ENCODE measurements at places on chromosomes 1 and 21.
A peak's percentile ranks its signal among the peaks of the same experiment; 100 is the strongest.

DNA sequence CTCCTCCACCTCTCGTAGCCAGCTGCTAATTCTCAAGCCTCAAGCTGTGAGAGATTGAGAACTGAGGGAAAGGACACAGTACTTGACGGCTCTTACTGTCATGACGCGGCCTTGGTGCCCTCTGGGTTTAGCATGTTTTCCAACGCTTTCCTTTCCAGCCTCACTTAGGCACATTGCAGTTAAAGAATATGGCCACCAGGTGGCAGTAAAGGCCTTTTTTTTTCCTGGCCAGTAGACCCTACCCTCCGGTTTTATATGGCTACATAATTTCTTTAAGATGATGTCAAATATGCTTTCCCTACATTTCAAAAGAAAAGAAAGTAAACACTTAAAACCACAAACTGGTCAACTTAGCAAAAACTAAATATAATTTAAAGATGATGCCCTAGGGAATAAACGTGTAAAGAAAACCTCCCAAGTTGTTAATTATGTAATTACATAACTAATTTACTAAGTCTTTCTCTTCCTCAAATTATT lies 56.8 kb upstream of the PRDX6 start:
- DNase-seq = peak; percentile 82

DNA sequence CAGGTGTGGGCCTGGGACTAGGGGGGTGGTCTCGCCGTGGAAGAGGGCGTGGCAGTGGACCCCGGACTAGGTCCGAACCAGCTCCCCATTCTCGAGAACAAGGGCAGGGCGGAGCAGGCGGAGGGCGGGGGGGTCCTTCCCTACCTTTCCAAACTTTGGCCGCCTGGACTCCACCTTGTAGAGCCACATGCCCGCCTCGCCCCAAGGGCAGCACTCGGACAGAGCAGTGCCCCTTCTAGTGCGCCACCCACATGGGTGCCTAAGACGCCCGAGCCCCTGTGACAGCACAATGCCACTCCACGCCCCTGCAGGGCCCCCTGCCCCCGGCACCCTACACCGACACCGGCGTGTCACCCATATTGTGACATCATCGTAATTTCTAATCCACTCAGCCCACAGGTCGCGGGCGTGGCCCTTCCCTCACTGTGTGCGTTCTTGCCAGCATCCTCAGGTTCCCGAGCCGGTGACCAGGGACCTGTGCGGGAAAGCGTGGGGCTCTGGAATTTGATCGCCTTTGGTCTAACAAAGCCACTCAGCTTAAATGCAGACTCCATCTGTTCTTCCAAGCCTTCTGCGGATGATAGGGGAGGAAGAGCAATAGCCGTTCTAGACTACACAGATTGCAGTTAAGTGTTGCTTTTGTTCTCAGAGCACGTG lies 553 bp upstream of the STMN1 start:
- peak; percentile 70 for DNase-seq

GRCh38 chr1:156582388-156583017 lies 3.0 kb downstream of the TTC24 start:
- DNase-seq = no peak

DNA sequence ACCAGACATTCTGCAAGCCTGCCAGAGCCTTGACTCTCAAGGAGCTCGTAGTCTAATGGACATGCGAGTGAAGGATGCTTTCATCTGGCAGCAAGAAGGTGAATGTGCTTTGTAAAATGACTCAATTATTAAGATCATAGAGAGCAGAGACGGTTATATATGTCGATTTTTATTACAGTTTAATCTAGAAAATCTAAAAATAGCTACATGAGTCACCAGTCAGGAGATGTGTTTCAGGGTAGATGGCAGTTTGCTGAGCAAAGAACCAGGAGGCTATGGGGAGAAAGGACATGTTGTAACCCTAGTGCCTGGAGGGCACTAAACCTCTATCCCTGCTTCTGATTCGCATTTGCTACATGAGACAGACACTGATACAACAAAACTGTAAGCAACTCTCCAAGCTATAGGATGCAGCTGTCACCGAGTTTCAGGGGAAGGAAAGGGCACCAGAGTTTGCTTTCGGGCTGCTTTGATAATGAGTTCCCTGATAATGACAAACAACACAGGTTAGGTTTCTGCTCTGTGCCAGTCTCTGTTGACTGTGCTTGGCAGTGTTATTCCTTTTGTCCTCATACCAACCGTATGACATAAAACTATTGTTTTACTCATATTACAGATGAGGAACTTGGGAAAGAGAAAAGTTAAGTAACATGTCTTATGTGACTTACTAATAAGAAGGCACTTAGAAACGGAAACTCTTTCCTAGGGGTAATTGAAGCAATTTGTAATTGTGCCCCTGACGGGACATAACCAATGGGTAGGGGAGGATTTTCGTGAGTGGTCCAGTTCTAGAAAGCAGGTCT lies 43.2 kb downstream of the C1orf198 start:
- DNase-seq = peak; percentile 61

- peak; percentile 75 for DNase-seq
Measured at GRCh38 chr1:84724128-84724860, 34.0 kb upstream of the SSX2IP start.

GRCh38 chr1:230141021-230141648 lies 74.1 kb downstream of the GALNT2 start:
- DNase-seq = no peak

DNA sequence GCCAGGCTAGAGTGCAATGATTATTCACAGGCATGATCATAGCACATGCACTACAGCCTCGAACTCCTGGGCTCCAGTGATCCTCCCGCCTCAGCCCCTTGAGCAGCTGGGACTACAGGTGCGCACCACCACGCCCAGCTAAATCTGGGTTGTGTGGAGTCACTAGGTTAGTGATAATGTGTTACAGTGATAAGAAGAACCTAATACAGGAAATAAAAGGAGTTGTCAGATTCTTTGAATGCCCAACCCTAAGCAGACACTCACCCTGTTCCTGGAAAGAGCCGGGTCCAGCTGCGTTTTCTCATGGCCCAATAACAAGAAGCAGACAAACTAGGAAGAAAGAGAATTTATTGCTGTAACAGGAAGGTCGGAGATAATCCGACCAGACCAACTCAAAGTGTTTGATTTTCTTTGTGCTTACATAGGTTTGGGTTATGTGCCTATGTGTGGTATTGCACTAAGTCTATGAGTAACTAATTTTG lies 8.8 kb downstream of the IFNGR2 start:
- no peak for DNase-seq

DNA sequence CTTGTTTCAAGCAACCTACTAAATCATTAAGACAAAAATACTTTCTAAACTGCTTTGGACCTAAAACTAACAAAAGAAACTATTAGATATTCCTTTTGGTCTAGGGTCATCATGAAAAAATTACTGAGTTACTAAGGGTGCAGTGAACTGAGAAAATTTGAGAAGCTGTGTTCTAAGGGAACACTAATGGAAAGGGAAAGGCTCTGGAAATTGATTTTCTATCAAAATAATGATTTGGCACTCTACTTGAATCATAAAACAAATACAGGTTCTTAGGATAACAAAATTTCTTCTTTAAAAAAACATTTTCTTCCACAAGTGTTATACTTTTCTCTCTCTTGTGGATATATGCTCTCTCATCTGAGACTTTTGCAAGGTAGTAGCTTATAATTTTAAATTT lies 213.5 kb downstream of the DNAH14 start:
- no peak for DNase-seq

- DNase-seq = peak; percentile 83
Measured at GRCh38 chr1:227885648-227886502, 61.9 kb downstream of the WNT9A start.

- DNase-seq = no peak
Measured at GRCh38 chr21:32800056-32800455, 28.5 kb upstream of the PAXBP1 start.

GRCh38 chr21:29166323-29166722 lies 35.9 kb downstream of the MAP3K7CL start:
- DNase-seq = no peak

All from islet precursor cell (in vitro differentiated cells).